Gastroesophageal sphincter (tissue), 4 donors: ENCODE measurements at places on chromosomes 4 and X. TPM values are rescaled to one million over a fixed set of nuclear protein-coding genes. Genes with fewer than 3 reads are reported as not detected.
A peak's percentile ranks its signal among the peaks of the same experiment; 100 is the strongest.

- ATAC-seq: no peak
These were observed 178.5 kb downstream of the PACRGL start for GRCh38 chr4:20878806-20879205.

Gene SSX3
- total RNA-seq: not detected

DNA sequence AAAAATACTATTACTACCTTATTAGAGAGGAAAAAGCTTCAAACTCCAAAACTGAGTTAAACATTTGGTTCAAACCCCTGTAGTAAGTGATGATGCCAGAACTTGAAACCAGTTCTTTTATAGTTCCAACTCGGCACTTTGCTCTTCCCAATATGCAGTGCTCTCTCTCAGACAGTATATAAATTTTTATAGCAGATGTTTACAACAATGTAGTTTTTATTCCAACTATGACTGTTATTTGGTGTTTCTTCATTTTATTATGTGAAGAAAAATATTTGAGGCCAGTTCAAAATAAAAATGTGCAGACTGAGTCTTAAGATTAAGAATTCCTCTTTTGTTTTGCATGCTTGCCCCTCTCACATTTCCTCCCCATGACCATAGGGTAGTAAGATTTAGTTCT, 2.9 kb upstream of the PPP4R3C start:
- ATAC-seq: no peak

DNA sequence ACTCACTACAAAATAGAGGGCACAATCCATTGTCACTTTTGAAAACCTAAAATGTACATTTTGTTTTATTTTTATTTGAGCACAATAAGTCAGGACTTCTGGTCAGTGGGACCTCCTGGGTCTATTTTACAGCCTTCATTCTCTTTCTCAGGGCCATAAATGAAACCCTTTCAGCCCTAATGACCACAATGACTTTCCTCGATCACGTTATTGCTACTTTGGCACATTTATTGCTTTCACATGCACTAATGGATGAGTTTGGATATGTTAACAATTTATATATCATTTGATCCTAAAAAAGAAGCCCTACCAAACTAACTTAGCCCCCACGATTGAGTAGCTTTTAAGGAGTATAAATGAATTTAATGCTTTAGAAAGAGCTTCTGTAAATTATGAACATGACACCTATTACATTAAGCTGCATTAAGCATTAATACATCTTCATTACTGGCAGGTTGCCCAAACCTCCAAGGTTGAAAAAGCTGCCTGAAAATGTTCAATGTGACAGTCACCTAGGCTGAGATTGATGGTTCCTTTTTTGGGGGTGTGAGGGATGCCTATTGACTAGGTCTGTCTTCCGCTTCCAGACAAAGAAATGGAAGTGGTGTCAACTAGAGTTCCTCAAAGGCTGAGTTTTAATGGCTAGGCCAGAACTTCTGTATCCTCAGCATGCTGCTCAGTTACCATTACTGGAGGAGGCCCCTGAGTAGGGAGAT, 296.4 kb downstream of the GPAT3 start:
- ATAC-seq: no peak

- ATAC-seq: no peak
These were observed 552.0 kb downstream of the STIM2 start for GRCh38 chr4:27412613-27413012.

GRCh38 chr4:38176165-38176564, 216.0 kb downstream of the PTTG2 start:
- no peak for ATAC-seq

GRCh38 chr4:122052677-122053076, 99.5 kb upstream of the BLTP1 start:
- ATAC-seq: no peak

DNA sequence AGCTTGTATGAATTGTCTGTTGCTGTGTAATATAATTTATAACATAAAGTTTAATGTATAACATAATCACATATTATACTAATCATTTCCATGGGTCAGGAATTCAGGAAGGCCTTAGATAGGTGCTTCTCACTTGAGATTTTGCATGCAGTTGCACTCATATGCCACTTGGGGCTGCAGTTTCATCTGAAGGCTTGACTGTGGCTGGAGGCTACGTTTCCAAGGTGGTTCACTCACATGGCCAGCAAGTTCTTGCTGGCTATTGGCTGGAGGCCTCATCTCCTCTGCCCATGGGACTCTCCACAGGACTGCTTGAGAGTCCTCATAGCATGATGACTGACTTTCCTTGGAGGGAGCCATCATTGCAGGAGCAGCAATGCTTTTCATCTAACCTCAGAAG, 53.4 kb upstream of the STX18 start:
- ATAC-seq: no peak

Gene MAGEE2
- total RNA-seq: not detected

GRCh38 chr4:5965225-5965624, 53.0 kb downstream of the C4orf50 start:
- ATAC-seq: no peak

Gene RADX
- total RNA-seq: 1.1 TPM

- no peak for ATAC-seq
These were observed 34.9 kb upstream of the SLC25A14 start for GRCh38 chrX:130304587-130305368.

GRCh38 chr4:181597766-181598165, 645.4 kb upstream of the TENM3 start:
- ATAC-seq: no peak

Gene NLRP2B
- total RNA-seq: not detected

DNA sequence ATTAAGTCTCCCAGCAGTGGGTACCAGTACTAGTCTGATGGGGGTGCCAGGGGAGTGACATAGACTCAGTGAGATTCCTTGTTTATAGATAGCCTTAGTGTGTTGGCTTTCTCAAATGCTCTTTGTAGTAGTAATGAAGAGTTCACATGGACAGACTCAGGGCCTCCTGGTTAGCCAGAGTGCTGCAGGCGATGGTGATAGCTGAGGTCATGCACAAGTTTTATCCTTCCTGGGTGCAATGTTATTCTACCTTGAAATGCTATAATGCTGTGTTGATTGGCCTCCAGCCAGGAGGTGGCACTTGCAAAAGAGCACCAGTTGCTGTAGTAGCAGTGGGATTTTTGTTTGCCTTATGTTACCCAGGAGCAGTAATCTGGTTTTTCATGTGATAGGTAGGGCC, 35.5 kb upstream of the ADH4 start:
- no peak for ATAC-seq

DNA sequence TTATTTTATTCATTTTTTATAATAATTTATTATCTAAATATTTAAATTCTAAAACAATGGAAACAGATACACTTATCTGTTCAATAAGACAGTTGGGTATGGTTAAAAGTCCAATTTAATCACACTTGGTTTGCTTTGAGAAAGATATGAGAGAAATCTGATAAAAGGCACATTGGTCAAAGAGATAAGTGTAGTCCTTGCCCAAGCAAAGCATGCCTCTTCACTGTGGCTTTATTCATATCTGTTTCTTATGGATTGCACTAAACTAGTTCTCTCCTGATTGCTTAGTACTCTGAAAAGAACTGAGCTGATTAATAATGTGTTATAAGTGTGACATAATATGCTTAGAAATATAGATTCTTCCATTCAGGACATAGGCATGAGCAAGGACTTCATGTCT, 39.8 kb downstream of the CXCL1 start:
- no peak for ATAC-seq

Gene NXF3
- total RNA-seq: 0.31 TPM

GRCh38 chr4:71537551-71538065, 198.8 kb downstream of the SLC4A4 start:
- no peak for ATAC-seq

- ATAC-seq: peak; percentile 79
These were observed 13.5 kb upstream of the GBA3 start for GRCh38 chr4:22678940-22679854.

Gene RGN
- total RNA-seq: 22.1 TPM

GRCh38 chr4:169116270-169116901, 106.3 kb upstream of the CBR4 start:
- ATAC-seq: no peak

Gene FGG
- total RNA-seq: not detected

- ATAC-seq: no peak
These were observed 394.1 kb downstream of the KCNIP4 start for GRCh38 chr4:21554500-21554899.

Gene PCDH18
- 51.2 TPM for total RNA-seq

- ATAC-seq: peak; percentile 94
These were observed 13.0 kb downstream of the EXOC1 start for GRCh38 chr4:55866290-55866907.

- ATAC-seq: no peak
These were observed 49.2 kb upstream of the ELOVL6 start for GRCh38 chr4:110247591-110247990.

Gene MAGEA12
- not detected for total RNA-seq

GRCh38 chr4:140726776-140727500, 29.2 kb downstream of the TBC1D9 start:
- no peak for ATAC-seq

Gene CSAG3
- total RNA-seq: not detected

- ATAC-seq: no peak
These were observed 25.6 kb upstream of the MSMO1 start for GRCh38 chr4:165301833-165302232.

GRCh38 chr4:122450847-122451246, 5.7 kb downstream of the IL2 start:
- ATAC-seq: no peak

Gene HSFX2
- not detected for total RNA-seq

- no peak for ATAC-seq
These were observed 2.0 kb downstream of the HSPA4L start for GRCh38 chr4:127783955-127784770.

GRCh38 chr4:142516686-142517526, 329.2 kb downstream of the INPP4B start:
- no peak for ATAC-seq

- no peak for ATAC-seq
These were observed 68.1 kb downstream of the APBB2 start for GRCh38 chr4:41146196-41146595.

DNA sequence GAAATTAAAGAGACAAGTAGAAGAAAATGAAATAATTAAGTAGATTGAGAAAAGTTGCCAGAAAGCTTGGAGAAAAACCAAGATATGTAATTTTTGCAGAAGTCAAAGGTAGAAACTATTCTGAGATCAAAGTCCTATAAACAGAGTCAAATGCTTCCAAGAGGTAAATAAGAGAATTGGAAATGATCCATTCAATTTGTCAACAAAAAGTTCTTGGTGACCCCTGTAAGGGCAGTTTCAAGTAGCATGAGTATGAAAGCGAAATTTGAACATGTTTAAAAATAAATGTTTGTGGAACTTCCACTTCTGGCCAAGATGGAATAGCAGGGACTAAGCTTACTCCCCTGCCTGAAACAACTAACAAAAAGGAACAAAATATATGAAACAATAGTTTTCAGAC, 562.0 kb downstream of the SMARCA1 start:
- no peak for ATAC-seq

GRCh38 chr4:48879561-48880442, 26.8 kb downstream of the OCIAD2 start:
- ATAC-seq: no peak

DNA sequence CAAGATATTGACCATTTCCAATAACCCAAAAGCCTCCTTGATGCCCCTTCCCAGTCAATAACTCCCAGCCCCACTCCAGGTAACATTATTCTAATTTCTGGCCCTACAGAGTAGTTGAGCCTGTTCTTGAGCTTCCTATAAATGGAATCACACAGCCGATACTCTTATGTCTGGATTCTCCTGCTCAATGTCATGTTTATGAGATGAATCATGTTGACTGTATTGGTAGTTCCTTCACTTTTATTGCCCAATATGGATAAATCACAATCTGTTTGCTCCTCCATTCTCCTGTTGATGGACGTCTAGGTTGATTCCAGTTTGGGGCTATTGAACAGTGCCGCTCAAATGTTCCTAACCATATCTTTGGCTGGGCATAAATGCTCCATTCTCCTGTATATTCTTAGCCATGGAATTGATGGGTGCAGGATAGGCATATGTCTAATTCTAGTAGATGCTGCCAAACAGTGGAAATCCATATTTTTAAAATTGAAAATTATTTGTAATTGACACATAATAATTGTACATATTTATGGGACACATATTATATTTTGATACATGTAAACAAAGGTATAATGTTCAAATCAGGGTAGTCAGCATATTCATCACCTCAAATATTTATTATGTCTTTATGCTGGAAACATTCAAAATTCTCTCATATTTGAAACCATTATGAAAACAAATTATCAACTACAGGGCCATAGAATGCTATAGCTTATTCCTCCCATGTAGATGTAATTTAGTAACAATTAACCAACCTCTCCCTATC, 40.5 kb upstream of the SLC2A9 start:
- no peak for ATAC-seq

Gene TMEM128
- 19.2 TPM for total RNA-seq

DNA sequence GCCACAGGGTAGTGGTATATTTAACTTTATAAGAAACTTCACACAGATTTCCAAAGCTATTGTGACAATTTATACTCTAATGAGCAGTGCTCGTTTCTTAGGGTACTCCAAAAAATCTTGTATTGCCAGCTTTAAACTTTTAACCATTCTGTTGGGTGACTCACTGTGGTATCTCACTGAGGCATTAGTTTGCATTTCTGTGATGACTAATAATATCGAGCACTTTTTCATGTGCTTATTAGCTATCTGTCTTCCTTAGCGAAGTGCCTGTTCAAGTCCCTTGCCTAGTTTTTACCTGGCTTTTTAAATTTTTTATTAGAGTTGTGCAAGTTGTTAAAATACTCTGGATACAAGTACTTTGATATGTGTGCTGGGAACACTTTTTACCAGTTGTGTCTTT, 5.5 kb downstream of the PNMA3 start:
- ATAC-seq: no peak

Gene USP9X
- total RNA-seq: 126 TPM

Gene SOWAHB
- total RNA-seq: not detected

DNA sequence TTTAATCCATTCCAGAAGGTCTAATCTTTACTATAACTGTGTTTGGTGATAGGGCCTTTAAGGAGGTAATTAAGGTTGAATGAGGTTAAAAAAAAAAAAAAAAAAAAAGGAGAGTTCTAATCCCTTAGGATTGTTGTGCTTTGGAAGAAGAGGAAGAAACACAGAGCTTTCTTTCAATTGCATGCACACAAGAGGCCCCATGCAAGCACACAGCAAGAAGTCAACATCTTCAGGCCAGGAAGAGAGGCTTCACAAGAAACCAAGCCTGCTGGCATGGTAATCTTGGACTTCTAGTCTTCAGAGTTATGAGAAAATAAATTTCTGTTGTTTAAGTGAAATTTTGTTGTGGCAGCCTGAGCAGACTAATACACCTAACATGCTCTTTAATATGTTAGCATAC, 118.6 kb downstream of the NAA11 start:
- no peak for ATAC-seq

- ATAC-seq: no peak
These were observed 11.0 kb downstream of the PTTG2 start for GRCh38 chr4:37971202-37971601.

Gene FGF5
- total RNA-seq: 1.2 TPM

DNA sequence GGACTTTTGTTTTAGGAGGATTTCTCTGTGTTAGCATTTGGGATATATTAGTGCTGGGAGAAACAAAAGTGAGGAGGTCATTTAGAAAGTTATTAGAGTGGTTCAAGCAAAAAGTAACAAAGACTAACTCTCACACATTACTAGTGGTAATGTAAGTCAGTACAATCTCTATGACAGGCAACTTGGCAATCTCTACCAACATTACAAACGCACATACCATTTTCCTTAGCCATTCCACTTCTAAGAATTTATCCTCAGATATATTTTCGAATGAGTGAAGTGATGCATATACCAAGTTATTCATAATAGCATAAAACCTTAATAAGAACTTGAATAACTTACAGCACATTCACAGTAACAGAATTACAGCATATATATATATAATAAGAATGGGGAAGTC, 146.2 kb downstream of the PRSS12 start:
- ATAC-seq: no peak
